ENCODE measurements at places on chromosomes 7 and 10.

GRCh38 chr10:43258562-43259212 lies 8.2 kb downstream of the RASGEF1A start:
- DNase-seq = no peak

GRCh38 chr10:35723059-35723458 lies 81.0 kb upstream of the FZD8 start:
- no peak for DNase-seq

DNA sequence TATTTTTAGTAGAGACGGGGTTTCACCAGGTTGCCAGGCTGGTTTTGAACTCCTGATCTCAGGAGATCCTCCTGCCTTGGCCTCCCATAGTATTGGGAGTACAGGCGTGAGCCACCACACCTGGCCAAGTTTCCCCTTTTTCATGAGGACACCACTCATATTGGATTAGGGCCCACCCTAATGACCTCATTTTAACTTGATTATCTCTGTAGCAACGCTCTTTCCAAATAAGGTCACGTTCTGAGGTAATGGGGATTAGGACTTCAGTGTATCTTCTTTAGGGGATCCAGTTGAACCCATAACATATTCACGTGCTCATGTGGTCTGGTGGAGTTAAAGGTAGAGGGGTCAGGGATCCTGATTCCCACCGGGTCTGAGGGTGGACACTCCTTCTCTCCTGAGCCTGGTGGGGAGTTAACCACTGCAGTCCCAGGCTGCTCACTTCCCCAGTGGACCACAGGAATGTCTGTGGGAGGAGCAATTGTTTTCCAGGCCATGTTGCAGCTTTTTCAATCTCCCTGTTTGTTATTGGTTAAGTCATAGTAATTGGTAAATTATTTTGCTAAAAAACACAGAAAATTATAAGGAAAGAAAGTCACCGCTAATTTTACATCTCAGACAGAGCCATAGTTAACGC lies 130.5 kb downstream of the GRK5 start:
- no peak for DNase-seq

DNA sequence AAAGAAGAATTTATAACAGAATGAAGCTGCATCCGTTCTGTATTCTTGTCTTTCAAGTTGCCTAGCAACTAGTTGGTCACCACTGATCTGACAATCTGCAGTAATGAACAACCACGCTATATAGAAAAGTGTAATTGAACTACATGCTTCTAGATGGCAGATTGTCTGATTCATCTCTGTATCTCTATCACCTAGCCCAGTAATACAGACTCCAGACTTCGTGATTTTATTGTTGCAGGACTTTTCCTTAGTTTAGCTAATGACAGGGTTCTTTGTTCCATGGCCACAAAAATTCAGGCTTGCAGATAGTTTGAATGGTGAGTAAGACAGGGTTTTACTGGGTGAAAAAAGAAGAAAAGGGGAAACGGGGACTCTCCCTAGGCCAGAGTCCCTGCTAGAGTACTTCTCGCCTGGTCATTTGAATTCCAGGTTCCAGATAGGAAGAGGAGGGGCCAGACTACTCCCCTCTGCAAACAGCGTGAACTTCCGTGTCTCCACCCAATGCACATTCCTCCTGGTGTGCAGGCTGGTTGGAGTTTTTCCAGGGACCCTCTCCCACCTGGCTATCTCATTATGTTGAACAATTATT lies 45.9 kb downstream of the COL1A2 start:
- no peak for DNase-seq

- no peak for DNase-seq
Observed at GRCh38 chr7:152683297-152683696, 7.4 kb upstream of the XRCC2 start.

- DNase-seq = no peak
Observed at GRCh38 chr7:15652776-15653290, 33.6 kb downstream of the MEOX2 start.

DNA sequence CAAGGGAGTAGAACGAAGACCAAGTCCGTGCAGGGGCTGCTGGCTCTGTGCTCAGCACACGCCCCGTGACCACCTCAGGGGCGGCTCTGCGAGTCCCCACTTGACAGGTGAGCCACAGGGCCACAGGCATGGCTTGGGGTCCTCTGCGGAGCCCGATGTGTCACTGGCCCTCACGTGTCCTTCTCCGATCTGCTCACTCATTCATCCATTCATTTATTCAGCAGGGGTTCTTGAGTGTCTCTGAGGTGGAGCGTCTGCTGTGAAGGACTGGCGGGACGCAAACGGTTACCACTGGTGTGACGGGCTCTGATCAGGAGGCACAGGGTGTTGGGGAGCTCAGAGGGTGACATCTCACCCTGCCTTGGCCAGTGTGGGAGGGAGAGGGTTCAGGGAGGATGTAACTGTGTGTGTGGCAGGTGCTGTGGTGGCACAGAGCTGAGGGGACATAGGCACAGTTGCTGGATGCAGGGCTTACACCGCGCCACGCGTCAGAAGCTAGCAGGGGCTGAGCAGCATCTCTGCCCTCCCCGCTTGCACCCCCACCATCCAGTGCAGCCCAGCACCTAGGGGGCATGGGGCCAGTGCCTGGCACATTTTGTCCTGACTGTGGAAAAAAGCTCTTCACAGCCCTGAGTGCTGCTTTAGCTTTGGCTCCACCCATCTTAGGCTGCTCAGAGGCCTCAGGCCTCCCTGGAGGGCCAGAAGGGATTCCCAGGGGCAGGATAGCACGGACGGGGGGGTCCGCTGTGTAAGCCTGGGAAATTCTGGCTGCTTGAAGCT lies 116.8 kb downstream of the LHPP start:
- no peak for DNase-seq
